ENCODE measurements at places on chromosomes 16 and 17.

GRCh38 chr17:12768255-12768654 is 21.0 kb upstream of the ARHGAP44 start:
- no peak for DNase-seq

DNA sequence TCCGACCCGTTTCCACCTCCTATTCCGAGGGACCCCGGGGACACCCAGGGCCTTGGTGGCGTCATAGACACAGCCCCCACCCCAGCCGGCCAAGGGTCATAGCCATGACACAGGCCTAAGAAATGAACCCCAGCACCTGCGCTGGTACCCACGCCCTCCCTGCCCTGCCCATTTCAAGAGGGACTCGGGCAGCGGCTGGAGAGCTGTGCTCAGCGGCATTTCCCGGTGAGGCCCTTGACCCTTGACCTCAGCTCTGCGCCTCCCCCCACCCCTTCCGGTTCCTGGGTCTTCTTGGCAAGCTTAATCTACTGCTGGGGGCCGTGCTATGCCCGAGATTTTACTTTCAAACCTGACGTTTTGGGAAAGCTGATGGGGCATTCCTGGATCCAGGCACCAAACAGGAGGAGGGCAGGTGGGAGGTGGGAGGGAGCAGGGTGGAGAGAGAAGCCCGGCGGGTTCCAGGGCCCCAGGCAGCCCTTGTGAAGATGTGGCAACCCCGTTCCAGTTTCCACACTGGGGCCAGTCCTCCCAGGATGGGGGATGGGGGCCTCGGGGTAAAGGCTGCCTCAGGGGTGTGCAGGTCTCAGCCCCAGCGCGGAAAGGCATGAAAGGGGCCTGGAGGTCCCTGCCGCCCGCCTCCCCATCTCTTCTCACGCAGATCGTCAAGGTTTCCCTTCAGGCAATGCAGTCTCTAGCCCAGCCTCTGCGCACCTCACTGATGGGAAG is at the start of gene SLC22A31:
Gene SLC22A31, minus strand, starts transcription at position 414 of the 726 bp plus-strand sequence. Its CDS starts 36 bp downstream, at position 378.
- no peak for DNase-seq

GRCh38 chr16:4179020-4179419 is 62.8 kb upstream of the ADCY9 start:
- DNase-seq: no peak

DNA sequence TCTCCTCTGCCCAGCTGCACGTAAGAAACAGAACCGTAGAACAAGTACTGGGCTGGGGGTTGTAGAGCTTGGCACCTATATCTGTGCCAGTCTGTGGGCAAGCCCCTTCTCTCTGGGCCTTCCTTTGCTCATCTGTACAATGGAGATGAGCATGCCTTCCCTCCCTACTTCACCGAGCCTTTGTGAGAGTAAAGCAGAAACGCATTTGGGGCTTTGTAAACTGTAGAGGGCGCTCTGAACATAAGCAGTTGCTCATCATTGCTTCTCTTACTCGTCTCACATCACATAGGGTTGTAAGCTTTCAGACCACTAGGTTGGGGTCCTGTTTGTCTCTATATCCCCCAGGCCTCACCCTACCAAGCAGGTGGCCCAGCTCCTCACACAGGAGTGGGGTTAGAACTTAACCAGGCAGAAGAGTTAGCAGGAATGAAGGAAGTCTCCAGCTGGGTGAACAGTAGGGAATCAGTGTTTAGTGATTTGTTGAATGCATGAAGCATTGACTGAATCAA is 15.1 kb downstream of the SAMD14 start:
- DNase-seq: no peak

DNA sequence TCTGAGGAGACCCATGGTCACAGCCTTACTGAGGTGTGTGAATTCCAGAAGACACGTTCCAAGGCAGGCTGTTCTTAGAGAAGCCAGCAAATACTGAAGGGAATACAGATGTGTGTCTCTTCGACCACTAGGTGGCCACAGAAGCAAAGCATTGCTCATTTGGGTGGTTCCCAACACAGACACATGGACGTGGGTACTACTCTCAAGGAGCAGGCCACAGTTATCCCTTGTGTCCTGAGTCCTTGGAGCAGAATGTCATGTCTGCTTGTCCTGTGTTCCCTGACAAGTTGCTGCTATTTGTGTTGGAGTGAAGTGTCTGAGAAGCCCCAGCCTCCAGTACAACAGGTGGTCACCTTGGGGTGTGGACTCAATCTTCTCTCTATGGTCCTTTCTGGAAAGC is 30.3 kb downstream of the HMOX2 start:
- no peak for DNase-seq

DNA sequence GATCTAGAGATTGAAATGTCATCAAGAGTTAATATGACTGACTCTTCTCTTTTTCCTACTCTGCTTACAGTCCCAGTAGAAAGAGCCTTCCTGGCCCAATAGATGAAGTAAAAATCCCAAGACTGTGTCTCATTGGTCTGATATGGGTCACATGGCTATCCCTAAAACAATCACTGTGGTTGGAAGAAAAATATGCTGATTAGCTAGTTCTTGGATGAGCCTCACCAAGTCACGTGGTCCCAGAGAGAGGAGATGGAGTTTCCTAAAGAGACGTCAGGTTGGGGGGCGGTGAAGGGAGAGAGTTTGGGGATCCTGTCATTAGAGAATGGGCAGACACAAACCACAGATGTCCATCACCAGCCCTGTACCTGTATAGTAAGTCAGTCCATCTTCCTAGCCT is 466.3 kb downstream of the HAPSTR1 start:
- DNase-seq: no peak

- no peak for DNase-seq
Observed at GRCh38 chr17:47716375-47716774, 16.7 kb upstream of the TBX21 start.

- no peak for DNase-seq
Observed at GRCh38 chr17:74493331-74493833, 26.9 kb downstream of the CD300A start.

DNA sequence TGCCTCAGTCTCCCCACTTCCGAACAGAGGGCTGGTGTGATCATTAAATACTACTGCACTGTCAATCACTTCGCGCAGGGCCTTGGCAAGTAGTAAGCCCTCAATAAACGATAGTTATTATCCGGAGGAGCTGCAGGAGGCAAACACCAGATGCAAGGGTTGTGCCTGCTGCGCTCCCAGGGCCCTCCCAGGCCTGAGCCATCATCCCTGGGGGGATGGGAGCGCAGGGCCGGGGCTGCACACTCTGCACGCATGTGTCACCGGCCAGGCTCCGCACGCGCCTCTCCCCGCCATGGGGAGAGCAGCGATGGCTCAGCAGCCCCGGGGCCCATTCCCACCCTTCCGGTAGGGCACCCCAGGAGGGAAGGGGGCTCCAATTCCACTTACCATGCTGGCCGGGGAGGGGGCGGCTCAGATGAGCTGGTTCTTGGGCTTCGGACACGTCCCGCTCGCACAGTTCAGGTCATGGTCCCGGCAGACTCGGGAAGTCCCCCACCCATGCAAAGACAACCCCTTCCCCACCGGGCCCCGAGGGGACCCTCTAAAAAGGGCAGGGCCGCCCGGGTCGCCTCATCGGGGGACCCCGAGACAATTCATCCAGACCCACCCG is 681 bp downstream of the XPO6 start:
- peak; percentile 72 for DNase-seq

- DNase-seq: no peak
Observed at GRCh38 chr17:8621585-8621984, 8.9 kb downstream of the MYH10 start.

- no peak for DNase-seq
Observed at GRCh38 chr17:58153046-58153445, 4.9 kb downstream of the OR4D1 start.

DNA sequence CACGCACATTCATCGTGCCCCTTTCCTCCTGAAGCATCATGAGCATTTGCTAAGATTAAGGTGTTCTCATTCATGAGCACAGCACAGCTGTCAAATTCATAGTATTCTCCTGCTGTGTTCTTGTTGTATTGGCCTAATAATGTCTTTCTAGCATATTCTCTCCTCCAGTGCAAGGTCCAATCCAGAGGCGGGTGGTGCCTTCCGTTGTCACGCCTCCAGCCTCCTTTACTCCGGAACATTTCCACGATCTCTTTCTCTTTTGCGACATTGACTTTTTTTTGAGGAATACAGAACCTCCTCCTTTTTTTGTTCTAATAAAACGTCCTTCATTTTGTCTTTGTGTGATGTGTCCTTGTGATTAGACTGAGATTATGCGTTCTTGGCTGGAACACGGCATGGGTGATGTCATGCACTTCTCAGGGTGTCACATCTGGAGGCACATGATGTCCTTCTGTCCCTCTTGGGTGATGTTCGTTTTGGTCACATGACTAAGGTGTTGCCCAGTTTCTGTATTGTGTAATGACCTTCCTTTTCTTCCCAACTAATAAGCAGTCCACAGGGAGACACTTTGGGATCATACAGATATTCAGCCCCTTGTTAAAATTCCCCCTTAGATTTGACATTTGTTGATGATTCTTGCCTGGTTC is 66.3 kb downstream of the CLEC16A start:
- DNase-seq: no peak

GRCh38 chr17:15048381-15048780 is 216.7 kb downstream of the PMP22 start:
- no peak for DNase-seq

GRCh38 chr16:87288753-87289362 is 28.3 kb downstream of the C16orf95 start:
- no peak for DNase-seq

DNA sequence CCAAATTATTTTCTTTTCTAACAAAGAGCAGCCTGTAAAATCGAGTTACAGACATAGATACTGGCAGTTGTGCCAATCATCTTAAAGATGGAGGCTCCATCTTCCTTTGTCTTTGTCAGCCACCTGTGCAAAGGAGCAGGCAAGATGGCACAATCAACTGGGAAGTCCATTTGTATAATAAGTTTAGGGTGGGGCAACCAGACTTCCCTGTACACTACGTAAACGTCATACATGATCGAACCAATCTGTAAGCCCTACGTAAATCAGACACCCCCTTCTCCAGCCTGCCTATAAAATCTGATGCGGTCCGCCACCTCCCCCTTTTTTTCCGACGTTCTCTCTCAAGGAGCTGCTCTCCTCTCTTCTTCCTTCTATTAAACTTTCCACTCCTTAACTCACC is 31.4 kb upstream of the MEAK7 start:
- DNase-seq: no peak

DNA sequence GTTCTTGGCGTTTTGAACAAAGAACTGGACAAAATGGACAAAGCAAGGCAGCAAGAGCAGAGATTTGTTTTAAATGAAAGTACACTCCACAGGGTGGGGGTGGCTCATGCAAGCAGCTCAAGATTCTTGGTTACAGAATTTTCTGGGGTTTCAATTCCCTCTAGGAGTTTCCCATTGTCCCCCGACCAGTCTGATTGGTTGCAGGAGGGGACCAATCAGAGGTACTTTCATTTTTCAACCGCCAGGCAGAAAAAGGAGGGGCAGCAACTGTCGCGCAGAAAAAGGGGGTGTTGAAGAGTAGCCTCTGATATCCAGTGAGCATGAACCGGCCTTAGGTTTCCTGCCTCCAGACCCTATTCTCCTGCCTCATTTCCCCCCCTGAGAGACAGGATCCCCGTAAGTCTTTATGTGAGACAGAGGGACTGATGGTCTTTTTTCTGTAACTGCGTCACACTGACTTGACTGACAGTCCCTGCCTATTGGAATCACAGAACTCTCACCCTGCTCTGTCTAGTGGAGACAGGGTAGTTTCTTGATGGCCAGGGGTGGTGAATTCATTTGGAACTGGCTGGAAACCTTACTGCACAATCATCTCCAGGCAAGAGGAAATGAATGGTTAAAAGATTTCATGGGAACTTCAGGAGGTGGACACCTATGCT is 59.4 kb upstream of the ALOX12 start:
- DNase-seq: peak; percentile 54

DNA sequence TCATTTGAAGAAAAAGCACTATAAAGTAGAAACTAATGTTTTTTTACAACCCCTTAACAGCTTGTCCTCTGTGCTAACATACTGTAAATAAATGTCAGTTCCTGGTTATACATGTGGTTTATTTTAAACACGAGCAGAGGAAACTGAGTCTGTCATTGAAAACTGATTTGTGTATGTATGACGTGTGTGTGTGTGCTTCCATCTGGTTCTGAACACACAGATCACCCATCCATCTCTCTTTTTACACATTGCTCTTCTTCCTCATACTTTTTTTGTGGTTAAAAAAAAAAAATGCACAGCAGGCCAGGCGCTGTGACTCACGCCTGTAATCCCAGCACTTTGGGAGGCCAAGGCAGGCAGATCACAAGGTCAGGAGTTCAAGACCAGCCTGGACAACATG is 49.5 kb downstream of the ZNF423 start:
- DNase-seq: no peak

GRCh38 chr16:83887080-83887479 is 11.8 kb upstream of the MLYCD start:
- DNase-seq: no peak

DNA sequence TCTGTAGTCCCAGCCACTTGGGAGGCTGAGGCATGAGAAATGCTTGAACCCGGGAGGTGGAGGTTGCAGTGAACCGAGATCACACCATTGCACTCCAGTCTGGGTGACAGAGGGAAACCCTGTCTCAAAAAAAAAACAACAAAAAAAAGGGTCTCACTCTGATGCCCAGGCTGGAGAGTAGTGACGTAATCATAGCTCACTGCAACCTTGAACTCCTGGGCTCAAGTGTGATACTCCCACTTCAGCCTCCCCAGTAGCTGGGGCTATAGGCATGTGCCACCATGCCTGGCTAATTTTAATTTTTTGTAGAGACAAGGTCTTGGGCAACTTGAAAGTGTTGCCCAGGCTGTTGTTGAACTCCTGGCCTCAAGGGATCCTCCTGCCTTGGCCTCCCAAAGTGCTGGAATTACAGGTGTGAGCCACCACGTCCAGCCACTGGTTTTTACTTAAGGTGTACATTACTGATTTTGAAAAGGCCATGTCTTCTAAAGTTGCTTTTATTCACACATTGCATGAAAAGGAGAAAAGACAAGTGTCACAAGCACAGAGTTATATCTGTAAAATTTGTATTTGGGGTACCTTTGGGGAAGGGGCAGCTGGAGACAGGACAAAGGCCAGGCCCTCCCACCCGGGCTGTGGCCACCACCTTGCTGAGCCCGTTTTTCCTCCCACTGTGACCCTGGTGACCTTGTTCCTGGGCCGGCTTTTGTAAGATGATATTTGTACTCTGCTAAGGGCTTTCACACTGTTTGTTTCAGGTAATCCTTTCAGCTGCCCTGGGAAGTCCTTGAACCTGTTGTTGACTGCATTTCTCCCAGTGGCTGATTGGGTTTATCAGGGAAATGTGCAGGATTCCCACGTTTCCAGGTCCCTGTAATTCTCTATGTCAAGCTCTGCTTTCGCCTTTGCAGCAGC is 11.5 kb downstream of the GPT2 start:
- DNase-seq: no peak

GRCh38 chr16:9003322-9003721 is 39.6 kb upstream of the USP7 start:
- DNase-seq: no peak

- no peak for DNase-seq
Observed at GRCh38 chr17:35972066-35972465, 9.2 kb downstream of the CCL16 start.

DNA sequence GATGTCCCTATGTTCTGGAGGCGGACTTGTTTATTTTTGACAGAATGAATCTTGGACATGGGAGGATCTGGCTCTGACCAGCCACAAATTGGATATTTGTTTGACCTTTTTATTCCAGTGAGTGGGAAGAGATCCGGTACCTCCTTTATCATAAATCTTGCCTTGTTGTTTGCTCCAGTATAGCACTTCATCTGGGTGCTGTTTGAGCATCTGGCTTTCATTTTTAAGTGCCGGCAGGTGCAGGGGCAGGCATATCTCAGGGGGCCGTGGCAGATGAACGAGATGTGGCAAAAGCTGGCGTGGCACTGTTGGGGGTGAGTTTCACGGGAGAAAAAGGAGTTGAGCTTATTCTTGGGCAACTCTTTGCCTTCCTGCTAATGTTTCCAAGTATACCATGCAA is 37.8 kb downstream of the MSI2 start:
- no peak for DNase-seq

- peak; percentile 82 for DNase-seq
Observed at GRCh38 chr17:7887482-7888183, 956 bp upstream of the CHD3 start.
